ENCODE measurements at places on chromosomes 3 and 15. TPM values are rescaled to one million over a fixed set of nuclear protein-coding genes. Genes with fewer than 3 reads are reported as not detected.
A peak's percentile ranks its signal among the peaks of the same experiment; 100 is the strongest.

DNA sequence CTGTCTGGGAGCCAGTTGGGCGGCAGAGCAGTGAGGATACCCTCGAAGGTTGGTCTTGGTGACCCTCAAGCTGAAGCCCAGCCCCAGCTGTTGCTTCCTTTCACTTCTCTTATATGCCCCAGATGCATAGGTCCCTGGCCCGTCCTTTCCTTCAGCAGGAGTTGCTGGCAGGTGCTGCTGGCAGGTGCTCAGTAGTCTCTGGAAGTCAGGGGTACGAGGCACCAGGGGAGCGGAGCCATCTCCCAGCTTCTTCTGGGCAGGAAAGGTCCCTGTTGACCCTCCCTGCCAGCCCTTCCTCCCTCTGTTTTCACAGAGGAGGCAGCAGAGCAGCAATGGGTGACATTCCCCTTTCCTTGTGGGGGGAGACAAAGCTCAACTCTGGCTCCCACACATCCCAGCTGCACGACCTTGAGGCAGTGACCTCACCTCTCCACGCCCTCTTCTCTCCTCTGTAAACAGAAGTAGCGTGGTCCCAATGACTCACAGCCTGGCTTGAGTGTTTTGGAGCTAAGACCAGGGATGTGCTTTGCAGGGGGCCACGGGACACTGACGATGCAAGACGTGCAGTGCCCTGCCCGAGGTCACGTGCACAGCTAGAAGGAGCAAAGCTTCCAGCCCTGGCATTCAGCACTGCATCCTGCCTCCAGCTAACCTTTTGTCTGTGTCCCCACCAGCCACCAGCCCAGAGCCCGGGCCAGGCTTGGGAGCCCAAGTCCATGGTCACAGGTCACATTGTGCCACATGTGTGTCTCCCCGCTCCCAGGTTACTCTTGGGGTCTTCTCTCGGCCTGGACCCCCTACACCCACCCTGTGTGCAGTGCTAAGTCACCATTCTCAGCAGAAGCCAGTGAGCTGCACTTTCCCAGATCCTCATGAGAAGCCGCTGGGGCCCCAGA lies 49.7 kb downstream of the SLC6A6 start:
- DNase-seq: no peak

DNA sequence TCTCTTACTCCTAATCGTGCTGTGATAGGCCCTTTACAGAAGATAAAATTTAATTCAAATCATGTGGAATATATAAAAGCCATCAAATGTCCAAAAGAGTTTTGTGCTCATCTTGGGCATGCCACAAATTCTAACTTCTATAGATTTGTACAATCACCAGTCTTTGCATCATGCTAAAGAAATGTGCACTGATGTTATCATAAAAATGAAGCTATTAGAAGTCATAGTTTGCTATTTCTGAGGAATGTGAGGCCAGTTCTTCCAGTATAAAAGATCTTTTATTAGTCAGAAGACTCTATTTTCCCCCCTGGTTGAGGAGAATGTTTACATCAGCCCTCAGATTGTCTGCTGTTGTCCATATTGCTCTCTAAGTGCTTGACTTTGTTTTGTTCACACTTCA lies 2.1 kb upstream of the ANXA2 start:
- DNase-seq: no peak

- peak; percentile 19 for DNase-seq
These were observed 278.9 kb downstream of the MEX3B start for GRCh38 chr15:81766829-81767475.

- no peak for DNase-seq
These were observed 459.6 kb downstream of the NLGN1 start for GRCh38 chr3:173857154-173857553.

DNA sequence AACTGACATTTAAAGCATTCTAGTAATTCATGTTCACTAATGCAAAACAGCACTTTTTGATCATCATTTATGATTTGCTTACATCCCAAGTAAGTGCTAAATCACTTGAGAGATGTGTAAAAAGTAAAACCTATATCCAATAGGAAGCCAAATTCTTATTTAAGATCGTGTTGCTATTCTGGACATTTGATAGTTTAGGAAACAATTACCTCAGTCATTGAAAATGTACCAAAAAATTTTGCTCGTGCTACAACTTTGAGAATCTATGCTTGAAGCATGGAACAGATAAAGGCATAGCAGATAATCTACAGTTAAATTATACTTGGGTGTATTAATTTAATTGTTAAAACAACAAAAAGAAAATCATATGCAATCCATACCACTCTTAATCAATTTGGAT lies 571.6 kb upstream of the NR2F2 start:
- DNase-seq: no peak

PLSCR4 gene
- 56.9 TPM for total RNA-seq

- DNase-seq: no peak
These were observed 130.6 kb downstream of the IMPG2 start for GRCh38 chr3:101189796-101190195.

TFRC gene
- 81.3 TPM for total RNA-seq

- DNase-seq: no peak
These were observed 124.0 kb downstream of the NR1D2 start for GRCh38 chr3:24069045-24069444.

ZIC4 gene
- total RNA-seq: not detected

DNA sequence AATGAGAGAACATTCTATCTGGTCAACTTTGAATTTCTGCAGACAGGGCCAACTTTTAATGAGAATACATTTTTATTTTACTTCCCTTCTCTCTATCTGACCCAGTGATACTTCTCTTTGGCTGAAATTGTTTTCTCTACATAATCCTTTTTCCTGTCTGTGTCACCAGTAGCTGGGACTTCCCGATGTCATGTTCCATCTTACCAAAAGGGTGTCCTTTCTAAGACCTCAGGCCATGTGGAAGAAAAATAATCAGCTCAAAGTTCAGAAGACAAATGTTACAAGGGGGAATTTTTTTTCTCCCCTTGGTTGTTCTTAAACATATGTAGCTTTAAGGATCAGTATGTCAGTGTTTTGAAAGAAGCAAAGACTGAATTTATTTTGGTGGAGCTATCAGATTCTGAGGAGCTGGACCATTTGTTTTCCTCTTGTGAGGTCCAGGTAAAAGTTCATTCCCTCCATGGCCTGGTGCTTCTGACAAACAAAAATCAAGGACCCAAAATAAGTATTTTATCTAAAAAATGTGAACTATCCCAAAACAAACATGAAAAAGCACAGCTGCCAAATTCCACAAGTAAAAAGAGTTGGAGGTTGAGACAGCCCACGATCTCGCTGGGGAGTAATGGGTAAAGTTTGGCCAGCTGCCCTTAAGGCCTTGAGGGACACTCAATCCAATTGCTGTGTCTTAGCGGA lies 859.4 kb upstream of the NR2F2 start:
- no peak for DNase-seq

DNA sequence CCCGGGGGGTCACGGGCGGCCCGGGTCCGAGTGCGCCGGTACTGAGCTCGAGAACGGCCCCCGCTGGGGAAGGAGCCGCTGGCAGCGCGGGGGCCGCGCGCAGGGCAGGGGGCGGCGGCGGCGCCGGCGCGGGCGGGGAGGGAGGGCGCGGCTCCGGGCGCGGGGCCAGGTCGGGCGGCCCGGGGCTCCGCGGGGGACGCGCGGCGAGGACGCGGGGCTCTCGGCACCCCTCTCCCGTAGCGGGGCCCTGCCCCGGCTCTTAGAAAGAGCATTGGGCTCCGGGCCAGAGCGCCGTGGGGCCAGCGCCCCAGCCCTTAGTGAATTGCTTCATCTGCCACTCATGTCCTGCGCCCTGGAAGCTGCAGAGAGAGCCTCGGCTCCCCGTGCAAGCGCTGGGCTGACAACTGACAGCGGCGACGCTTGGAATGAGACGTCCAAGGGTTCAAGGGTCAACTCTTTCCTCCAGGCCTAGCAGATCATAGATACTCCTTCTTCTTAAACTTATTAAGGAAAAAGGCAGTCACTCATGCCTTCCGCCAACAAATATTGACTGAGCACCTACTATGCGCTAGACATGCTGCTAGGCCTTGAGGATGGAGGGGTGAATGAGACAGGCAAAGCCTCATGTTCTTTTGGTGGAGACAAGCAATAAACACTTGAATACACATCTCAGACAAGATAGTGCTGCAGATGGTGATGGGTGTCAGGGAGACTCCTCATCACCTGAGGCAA lies 140.8 kb downstream of the SMAD6 start:
- DNase-seq: no peak

GUCA1C gene
- not detected for total RNA-seq

DNA sequence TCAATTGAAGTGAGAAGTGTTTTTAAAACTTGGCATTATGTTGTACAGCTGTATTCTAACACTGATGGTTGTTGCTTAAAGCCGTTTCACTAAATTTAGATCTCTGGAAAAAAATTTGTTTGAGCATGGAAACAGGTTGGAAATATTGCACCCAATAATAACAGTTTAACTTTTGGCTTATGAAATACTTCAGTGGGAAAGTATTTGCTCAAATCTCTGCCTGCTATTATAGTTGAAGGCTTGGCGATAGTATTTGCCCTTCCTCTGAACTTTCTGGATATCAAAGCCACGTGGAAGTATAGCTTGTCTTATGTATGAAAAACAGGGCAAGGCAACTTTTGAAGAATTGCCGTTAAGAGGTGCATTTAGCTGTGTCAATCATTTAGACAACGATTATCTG lies 270.3 kb upstream of the LRRFIP2 start:
- DNase-seq: no peak

- DNase-seq: no peak
These were observed 7.6 kb upstream of the P2RY14 start for GRCh38 chr3:151285940-151286339.

GRCh38 chr3:62445275-62445674 lies 71.9 kb upstream of the FEZF2 start:
- no peak for DNase-seq

DNA sequence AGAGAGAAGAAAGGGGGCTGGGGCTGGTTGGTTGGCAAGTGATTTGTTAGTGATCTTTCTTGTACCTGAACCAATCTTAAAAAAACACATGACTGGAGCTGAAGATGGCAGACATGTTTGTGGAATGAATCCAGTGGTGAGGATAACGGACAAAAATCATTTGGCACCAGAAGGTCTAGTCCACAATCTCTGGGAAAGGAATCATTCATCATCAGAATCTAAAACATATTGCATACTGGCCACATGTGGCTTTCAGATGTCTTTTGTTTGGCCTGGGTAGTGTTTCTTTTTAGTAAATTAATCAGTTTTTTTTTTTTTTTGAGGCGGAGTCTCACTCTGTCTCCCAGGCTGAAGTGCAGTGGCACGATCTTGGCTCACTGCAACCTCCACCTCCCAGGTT lies 5.0 kb downstream of the NEK11 start:
- no peak for DNase-seq

- no peak for DNase-seq
These were observed 119.2 kb upstream of the CMC1 start for GRCh38 chr3:28122227-28122626.

DNA sequence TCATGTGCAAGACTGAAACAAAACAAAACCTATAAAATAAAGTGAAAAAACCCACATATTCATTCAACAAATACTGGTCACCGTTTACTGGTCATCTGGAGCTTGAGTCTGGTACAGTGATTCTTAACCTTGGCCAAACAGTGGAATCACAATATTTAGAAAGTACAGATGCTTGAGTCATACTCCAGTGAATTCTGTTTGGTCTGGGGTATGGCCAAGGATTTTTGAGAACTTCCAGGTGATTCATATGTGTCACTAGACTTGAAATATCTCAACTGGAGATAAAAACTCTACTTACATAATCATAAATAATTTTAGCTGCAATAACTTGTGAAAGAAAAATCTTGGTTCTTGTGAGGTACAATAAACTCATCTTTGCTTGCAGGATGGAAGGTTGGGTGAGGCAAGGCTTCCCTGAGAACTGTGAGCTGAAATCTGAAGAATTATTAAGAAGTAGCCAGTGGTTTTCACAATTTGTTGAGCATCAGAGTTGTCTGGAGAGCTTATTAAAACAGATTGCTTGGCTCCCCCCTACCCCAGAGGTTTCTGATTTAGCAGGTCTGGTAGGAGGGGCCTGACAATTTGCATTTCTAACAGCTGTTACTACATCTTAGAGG lies 9.6 kb downstream of the NEK11 start:
- DNase-seq: no peak
